ENCODE measurements at places on chromosomes 13 and 19.

DNA sequence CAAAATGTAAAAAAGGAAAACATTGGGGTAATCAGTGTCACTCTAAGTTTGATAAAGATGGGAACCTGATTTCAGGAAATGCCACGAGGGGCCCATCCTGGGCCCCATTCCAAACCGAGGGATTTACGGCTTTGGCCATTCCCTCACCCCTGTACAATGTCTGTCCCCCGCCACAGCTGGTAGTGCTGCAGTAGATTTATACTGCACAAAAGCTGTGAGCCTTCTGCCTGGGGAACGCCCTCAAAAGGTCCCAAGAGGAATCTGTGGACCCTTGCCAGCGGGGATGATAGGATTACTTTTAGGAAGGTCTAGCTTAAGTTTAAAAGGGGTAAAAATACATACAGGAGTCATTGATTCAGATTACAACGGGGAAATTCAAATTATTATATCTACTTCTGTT lies 173.4 kb upstream of the SGCG start:
- DNase-seq = no peak

DNA sequence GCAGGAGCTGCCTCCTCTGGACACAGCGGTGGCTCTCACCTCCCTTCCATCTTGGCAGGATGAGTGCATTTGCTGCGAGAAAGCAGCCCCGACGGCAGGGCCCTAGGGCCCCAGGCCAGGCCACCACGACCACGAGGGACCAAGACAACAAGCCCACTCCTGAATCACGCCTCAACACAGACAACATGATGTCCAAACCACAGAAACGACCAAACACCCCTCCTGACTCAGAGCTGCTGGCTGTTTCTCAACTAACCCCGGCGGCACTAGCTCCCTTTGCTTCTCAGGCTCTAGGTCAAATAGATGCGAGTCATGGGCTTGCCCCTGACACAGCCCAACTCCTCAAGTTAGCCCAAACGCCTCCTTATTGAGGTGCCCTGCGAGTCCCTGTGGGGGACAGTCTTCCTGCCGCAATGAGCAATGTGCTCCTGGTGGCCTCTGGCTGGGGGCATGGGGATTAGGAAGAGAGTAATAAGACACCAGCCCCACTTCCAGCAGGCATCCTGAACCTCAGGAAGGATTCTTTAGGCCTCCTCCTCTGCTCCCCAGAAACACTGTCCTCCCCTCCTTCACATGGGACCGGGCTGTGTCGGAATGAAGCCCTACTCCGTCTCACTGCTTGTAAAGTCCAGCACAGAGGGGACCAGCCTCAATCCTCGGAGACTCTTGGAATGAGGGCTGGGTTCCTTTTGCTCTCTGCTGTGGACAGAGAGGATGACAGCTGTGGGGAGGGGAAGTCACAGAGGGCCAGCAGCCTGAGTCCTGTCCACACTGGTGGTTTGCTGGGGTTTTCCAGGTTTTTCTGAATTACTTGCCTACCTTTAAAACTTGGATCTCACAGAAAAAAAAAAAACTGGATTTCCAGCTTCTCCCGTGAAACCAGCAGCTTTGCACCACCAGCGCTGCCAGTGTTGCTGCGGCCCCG lies 6.9 kb upstream of the ATF5 start:
- DNase-seq = peak; percentile 91

GRCh38 chr19:30173593-30174356 lies 198.4 kb upstream of the ZNF536 start:
- no peak for DNase-seq

GRCh38 chr19:51789061-51789795 lies 5.7 kb upstream of the FPR3 start:
- peak; percentile 54 for DNase-seq

- DNase-seq = no peak
Measured at GRCh38 chr13:80408270-80408669, 67.3 kb upstream of the SPRY2 start.

DNA sequence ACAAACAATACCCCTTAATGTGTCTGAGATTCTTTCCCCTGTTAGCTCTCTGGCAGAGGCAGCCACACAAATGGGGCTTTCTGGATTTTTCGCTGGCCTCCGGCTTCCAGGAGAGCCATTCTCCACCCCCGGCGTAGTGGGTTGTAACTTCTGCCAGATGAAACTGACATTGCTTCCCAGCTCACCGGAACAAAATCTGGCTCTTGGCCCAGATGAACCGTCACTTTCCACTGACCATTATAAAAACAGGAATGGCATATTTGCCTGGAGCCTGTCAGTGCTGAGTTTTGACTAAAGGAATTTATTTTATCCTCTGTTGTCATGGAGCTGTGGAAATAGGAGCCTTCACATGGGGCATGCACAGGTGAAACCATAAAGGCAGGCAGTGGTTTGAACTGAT lies 120.6 kb upstream of the GPR12 start:
- peak; percentile 11 for DNase-seq

GRCh38 chr13:29939158-29939557 lies 88.7 kb upstream of the UBL3 start:
- no peak for DNase-seq

GRCh38 chr19:14577885-14578427 lies 4.9 kb upstream of the CLEC17A start:
- no peak for DNase-seq

- DNase-seq = peak; percentile 97
Measured at GRCh38 chr13:51643105-51643881, 59.0 kb downstream of the WDFY2 start.

DNA sequence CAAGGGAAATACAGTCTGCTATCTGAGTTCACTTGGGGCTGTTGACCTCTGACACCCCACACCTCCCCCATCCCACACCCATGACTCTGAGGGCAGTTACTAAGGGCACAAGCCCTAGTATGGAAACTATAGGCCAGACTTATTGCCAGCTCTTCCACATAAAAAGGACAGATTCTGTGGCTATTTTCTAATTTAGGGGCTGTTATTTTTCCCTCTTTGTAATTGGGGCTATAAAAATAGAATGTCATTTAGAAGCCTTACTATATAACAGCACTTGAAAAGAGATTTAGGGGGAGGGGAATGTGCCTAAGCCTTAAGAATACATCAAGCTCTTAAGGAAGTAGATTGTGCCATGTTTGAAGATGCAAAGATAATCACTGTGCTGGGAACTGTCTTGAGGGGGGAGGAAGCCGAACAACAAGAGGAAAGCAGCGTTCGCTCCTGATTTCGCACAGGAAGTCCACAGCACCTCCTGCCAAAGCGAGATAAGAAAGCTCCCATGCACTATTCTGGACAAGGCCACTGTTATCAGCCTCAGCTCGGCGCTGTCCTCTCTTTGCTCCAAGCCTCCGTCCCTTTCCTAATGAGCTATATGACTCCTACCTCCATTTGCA lies 86.6 kb downstream of the FLT1 start:
- DNase-seq = peak; percentile 38

DNA sequence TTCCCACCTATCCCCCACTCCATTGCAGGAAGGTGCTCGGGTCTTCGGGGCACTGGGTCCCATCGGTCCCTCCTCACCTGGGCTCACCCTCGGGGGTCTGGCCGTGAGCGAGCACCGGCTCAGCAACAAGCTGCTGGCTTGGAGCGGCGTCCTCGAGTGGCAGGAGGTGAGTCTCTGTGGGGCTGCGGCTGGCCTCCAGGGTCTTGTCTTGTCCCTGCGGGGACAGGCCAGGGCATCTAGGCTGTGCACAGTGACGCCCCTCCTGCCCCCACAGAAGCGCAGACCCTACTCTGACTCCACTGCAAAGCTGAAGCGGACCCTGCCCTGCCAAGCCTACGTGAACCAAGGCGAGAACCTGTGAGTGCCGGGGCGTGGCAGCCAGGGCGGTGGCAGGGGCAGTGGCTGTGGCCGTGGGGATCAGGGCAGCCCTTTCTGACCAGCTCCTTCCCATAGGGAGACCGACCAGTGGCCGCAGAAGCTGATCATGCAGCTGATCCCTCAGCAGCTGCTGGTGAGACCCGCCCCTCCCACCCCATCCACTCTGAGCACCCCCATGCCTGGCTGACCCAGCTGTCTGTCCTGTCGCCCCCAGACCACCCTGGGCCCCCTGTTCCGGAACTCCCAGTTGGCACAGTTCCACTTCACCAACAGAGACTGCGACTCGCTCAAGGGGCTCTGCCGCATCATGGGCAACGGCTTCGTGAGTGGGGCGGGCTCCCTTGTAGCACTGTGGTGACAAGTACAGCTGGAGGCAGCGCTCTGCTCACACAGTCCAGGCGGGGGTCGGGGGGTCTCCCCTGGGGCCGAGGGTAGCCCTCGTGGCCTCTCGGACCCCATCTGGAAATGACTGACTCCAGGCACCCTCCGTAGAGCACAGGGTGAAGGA lies 3.7 kb downstream of the PTOV1 start:
- no peak for DNase-seq

DNA sequence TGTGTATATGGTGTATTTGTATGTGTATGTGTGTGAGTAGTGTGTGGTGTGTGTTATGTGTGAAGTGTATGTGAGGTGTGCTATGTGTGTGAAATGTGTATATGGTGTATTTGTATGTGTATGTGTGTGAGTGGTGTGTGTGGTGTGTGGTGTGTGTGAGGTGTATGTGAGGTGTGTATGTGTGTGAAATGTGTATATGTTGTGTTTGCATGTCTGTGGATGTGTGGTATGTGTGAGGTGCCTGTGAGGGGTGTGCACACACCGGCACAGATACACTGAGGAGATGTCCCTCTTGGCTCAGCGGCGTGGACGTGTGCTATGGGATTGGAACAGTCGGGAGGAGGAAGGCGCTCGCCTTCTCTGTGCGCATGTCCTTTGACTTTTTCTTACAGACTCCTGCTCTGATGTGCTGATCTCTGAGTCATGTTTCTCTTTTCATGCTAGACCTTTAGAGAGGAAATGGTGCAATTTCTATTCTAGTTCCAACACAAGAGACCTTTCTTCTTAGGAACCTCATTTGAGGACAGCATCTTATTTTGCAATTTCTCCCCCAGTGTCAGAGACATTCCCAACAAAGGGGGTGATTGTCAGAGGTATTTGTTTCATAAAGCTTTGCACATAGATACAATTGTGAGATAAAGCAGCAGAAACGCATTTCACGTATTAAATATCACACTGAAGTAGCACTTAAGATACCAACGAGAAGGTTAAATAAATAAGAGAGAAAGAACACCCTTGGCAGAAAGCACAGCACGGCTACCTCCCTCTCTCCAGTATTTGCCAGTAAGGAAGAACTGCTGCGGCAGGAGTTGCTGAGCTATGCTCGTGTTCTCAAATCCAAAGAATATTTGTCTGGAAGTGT lies 11.3 kb upstream of the TNFRSF19 start:
- DNase-seq = peak; percentile 94

DNA sequence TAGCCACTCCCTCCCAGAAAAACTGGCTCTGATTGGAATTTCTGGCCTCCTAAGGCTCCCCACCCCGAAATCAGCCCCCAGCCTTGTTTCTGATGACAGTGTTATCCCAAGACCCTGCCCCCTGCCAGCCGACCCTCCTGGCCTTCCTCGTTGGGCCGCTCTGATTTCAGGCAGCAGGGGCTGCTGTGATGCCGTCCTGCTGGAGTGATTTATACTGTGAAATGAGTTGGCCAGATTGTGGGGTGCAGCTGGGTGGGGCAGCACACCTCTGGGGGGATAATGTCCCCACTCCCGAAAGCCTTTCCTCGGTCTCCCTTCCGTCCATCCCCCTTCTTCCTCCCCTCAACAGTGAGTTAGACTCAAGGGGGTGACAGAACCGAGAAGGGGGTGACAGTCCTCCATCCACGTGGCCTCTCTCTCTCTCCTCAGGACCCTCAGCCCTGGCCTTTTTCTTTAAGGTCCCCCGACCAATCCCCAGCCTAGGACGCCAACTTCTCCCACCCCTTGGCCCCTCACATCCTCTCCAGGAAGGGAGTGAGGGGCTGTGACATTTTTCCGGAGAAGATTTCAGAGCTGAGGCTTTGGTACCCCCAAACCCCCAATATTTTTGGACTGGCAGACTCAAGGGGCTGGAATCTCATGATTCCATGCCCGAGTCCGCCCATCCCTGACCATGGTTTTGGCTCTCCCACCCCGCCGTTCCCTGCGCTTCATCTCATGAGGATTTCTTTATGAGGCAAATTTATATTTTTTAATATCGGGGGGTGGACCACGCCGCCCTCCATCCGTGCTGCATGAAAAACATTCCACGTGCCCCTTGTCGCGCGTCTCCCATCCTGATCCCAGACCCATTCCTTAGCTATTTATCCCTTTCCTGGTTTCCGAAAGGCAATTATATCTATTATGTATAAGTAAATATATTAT lies 6.1 kb downstream of the FOSB start:
- DNase-seq = no peak

- DNase-seq = no peak
Measured at GRCh38 chr13:114149774-114150740, 17.6 kb upstream of the RASA3 start.

DNA sequence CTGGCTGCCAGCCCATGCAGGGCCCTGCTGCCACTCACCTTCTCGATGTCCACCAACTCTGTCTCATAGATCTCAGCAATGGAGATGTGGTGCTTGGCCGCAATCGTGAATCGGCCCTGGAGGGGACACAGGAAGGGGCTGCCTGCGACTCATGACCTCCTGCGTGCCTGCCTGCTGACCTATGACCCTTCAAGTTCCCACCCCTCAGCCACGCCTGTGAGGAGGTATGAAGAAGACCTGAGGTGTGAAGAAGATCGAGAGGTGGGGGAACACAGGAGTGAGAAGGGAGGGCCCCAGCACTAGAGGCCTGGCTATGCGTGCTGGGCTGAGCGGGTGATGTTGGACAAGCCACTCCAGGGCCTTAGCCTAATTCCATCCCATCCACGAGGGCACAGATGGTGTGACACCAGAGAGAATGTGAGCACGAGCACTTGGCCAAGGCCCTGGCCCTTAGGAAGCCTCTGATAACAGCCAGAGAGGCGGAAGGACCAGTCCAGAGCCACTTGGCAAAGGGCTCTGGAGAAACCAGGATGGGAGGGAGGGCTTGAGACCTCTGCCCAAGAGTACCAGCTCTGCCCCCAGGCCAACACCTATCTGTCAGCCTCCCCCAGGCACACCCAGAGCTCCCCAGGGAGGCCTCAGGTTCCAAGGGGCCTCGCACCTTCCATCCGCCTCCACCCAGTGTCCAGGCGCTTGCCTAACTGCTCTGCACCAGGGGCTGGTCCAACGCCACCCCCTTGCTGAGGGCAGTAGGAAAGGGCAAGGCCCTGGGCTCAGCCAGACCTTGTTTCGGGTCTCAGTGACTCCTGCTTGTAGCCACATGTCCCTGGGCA lies 9.6 kb upstream of the KPTN start:
- no peak for DNase-seq

DNA sequence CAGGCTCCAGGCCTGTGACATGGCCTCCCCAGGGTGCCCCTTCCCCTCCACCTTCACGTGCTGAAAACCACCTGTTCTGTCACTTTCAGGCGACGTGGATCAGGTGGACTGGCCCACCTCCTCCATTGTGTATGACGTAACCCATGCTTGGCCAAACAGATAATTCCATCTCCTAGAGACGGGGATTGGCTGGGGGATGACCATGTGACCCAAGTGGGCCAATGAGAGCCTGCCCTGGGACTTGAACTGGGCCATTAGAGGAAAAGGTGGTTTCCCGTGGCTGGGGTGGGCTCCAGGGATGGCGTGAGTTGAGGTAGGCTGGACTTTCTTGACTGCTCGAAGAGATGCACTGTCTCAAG lies 3.6 kb upstream of the ADAMTSL5 start:
- DNase-seq = no peak

Measured in amniotic epithelial cell (primary cell).